ENCODE measurements at places on chromosomes 3 and 15.

GRCh38 chr15:99143242-99143641 lies 38.4 kb downstream of the SYNM start:
- DNase-seq: no peak

GRCh38 chr3:53171827-53172505 lies 11.0 kb downstream of the PRKCD start:
- no peak for DNase-seq

DNA sequence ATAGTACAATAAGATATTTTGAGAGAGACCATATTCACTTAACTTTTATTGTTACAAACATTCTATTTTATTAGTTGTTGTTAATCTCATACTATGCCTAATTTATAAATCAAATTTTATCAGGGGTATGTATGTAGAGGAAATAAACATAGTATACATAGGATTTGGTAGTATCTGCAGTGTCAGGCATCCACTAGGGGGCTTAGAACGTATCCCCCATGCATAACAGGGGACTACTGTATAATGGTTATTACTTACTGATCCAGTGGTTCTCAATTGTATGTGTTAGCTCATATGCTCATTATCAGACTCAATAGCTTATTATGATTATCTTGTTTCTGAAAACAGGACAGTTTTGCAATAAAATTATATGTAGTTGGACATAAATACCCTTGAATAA lies 27.6 kb downstream of the CMC1 start:
- no peak for DNase-seq

DNA sequence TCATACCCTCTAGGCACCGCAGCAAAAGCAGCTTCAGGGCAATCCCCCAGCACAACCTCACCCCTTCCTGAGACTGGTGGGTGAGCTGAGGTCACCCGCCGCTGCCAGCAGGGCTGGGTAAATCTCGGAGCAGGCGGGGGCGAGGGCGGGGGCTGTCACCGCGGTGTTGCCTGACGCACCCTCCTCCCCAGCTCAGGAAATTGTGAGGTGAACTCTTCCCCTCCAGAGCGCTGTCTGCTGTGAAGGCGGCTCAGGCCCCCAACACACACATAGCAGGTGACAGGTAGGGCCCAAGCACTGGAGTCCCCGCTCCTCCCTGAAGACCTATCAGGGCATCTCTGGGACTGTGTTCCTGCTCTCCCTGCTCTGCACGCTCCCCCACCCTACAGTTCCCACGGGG lies 30.2 kb upstream of the FURIN start:
- DNase-seq: no peak

DNA sequence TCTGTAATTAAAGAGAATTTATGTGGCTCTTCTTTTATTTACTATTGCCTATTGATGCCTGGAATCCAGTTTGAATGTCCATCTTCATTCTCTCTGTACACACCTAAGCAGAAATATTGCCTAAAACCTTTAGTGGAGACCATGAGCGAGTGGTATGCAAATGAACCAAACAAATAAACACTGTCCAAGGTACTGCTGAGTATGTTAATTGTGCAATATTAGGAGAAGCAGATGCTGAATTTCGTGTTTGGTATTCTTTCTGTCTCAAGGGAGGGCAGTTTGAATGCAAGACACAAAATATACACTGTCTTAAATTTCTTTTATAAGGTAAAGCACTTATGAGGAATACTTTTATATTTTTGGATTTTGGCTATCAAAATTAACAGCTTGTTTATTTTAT lies 440.9 kb downstream of the RBMS3 start:
- no peak for DNase-seq

- DNase-seq: no peak
These were observed 557.2 kb upstream of the RGMA start for GRCh38 chr15:93646193-93646592.

GRCh38 chr3:24540821-24541220 lies 46.2 kb upstream of the THRB start:
- DNase-seq: no peak

GRCh38 chr15:41838400-41838897 lies at the start of gene PLA2G4B:
PLA2G4B (plus strand) TSS chr15:41838847; CDS start chr15:41838914, 67 bp downstream.
- DNase-seq: no peak

All from NCI-H1436 treated with DMSO at 0.1 percent for 48 hours (cell line).